Progenitor cell of endocrine pancreas (in vitro differentiated cells): ENCODE measurements at places on chromosomes 1 and 21. TPM values are rescaled to one million over a fixed set of nuclear protein-coding genes. Genes with fewer than 3 reads are reported as not detected.

Gene LDLRAD1
- 0.20 and 0.84 TPM in 2 replicates for total RNA-seq

- peaks cover 33% of the 10 kb centered on the region for H3K27me3 ChIP-seq
- no peak overlapping the region for H3K27ac ChIP-seq
- no peaks in the 10 kb centered on the region for H3K4me1 ChIP-seq
These were observed 42.3 kb upstream of the RUNX3 start for GRCh38 chr1:24972221-24972914.

Gene FAM72B
- 2.0 and 3.1 TPM in 2 replicates for total RNA-seq

Gene RIIAD1
- 0.51 and 1.2 TPM in 2 replicates for total RNA-seq

Gene CFHR5
- total RNA-seq = not detected in 2 replicates

DNA sequence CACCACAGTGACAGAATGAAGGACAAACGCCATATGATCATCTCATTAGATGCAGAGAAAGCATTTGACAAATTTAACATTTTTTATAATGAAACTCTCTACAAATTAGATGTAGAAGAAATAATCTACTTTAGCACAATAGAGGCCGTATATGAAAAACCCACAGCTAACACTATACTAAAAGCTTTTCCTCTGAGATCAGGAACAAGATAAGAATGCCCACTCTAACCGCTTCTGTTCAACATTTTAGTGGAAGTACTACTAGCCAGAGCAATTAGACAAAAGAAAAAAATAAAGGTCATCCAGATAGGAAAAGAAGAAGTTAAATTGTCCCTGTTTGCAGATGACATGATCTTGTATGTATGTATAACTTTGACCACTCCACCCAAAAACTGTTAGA lies 109.7 kb downstream of the SLC35F3 start:
- no peak for DNase-seq
- H3K4me3 ChIP-seq = no peak overlapping the region
- no peaks in the 10 kb centered on the region for H3K36me3 ChIP-seq
- H3K4me1 ChIP-seq = peaks cover 4% of the 10 kb centered on the region
- H3K27ac ChIP-seq = no peak overlapping the region
- H3K27me3 ChIP-seq = no peaks in the 10 kb centered on the region

GRCh38 chr1:33272509-33272908 lies 16.2 kb downstream of the ZNF362 start:
- peaks cover 8% of the 10 kb centered on the region for H3K4me1 ChIP-seq
- H3K27me3 ChIP-seq = no peaks in the 10 kb centered on the region
- H3K27ac ChIP-seq = peak overlapping the region; percentile 76
- peaks cover 9% of the 10 kb centered on the region for H3K36me3 ChIP-seq

Gene DYNLT4
- total RNA-seq = 0.55 and 0.79 TPM in 2 replicates

Gene CCDC185
- total RNA-seq = not detected in 2 replicates

DNA sequence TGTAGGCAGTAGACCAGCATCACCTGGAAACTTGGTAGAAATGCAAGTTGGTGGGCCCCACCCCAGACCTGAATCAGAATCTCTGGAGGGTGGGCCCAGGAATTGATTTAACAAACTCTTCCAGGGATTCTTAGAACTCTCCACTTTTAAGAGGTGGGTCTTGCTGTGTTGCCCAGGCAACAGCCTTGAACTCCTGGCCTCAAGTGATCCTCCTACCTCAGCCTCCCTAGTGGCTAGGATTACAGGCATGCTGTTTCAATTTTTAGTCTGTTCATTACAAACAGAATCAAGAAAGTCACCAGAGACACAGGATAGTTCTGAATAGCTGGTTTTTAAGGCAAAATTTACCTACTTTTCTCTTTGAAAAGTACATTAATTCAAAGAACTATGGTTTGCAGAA lies 31.2 kb downstream of the NCF2 start:
- no peak for DNase-seq
- H3K36me3 ChIP-seq = peaks cover 5% of the 10 kb centered on the region
- no peak overlapping the region for H3K4me3 ChIP-seq
- peaks cover 6% of the 10 kb centered on the region for H3K4me1 ChIP-seq
- H3K27me3 ChIP-seq = no peaks in the 10 kb centered on the region

DNA sequence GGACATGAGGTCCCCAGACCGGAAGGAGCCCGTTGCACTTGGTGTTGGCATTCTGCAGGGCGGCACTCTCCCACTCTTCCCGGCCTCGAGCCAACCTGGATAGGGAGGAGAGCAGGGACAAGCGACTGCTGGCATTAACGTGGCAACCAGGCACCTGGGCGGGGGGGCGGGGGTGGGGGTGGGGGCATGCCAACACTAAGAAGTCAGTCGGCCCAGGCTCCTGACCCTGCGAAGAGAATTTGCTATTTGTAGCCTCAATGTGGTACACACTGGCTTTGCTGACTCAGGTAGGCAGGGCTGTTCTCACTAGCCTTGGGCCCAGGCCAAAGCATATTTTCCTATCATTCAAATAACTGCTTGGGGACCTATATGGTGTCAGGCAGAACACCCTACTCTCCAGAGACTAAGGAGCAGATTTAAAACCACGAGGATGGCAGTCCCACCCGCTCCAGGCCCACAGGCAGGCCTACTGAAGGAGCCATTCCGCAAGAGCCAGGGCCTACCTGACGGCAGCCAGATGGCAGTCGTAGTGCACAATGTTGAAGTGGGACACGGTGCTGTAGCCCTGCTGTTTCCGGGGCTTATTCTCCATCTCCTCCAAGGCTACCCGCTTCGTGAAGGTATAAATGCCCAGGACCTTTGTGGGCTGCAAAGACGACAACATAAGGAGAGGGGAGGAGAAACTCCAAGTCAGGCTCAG lies 123.7 kb downstream of the UBR4 start:
- H3K27ac ChIP-seq = peak overlapping the region; percentile 27
- H3K36me3 ChIP-seq = peaks cover 36% of the 10 kb centered on the region
- H3K27me3 ChIP-seq = no peaks in the 10 kb centered on the region
- DNase-seq = no peak
- peaks cover 2% of the 10 kb centered on the region for H3K4me1 ChIP-seq

DNA sequence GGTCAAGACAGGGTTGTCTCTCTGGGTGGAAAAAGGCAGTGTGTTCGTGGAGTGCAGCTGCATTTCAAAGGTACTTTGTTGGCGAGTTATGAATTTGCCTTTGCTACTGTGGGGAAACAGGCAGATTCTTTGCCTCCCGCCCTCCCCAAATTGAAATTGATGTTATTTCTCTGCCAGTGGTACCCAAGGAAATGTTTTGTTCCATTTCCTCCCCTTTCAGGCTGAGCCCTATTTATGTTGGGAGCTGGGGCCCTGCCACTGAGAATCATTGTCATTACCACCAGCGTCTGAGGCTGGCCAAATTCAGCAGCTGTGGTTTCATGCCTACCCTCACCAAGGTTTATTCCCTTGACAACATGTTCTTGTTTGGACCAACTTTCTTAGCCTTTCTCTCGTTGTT lies 48.5 kb upstream of the OLIG2 start:
- peaks cover 17% of the 10 kb centered on the region for H3K4me1 ChIP-seq
- peak overlapping the region; percentile 43 for H3K27ac ChIP-seq

Gene RNU1-3
- 3,923 and 3,957 TPM in 2 replicates for total RNA-seq

DNA sequence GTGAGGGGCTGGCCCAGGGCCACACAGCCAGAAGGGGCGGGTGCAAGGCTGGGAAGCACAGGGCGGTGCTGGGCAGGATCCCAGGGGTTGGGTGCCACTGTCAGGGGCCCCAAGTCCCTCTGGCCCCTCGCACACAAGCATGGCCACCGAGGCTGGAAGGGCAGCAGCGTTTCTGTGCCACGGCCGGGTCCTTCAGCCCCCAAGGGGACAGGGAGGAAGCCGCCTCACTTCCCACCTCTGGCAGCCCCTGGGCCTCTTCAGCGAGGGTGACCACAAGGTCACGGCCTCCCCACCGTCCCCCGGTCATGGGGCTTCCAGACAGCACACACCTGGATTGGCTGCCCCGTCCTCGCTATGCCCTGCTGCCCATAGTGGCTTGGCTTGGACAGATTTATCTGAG lies 77.1 kb upstream of the TTC34 start:
- no peaks in the 10 kb centered on the region for H3K4me1 ChIP-seq
- DNase-seq = no peak
- H3K27me3 ChIP-seq = no peaks in the 10 kb centered on the region

Gene LENEP
- total RNA-seq = 0.84 TPM in 2 replicates

DNA sequence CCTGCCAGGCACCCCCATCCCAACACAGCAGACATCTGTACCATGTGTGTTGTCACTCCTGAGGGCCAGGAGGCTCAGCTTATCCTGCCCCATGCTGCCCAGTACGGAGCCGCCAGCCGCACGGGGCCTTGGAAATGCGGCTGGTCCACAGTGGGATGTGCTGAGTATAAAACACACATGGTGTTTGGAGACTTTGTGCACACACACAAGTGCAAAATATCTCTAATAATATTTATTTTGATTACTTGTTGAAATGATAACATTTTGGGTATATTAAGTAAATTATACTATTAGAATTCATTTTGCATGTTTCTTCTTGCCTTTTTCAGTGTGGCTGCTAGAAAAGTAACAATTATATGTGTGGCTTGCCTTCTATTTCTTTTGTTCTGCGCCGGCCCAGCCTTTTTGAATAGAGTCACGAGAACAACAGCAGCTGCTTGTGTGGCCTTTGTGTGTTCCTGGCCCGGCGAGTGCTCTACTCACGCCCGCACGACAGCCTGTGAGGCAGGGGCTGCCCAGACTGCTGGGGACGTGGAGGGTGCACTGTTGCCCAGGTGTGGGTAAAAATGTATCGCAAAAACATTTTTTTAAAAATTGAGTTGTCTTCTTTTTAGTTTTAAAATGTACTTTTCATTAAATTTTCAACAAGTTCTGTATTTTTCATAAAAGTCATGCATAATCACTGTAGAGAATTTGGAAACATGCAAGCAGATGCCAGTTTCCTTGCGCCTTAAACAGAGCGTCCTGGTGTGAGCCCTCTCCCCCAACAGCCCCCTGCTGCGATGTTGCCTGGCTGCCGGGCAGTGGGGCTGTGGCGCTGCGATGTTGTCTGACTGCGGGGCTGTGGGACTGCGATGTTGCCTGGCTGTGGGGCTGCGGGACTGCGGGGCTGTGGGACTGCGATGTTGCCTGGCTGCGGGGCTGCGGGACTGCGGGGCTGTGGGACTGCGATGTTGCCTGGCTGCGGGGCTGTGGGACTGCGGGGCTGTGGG lies 35.5 kb downstream of the COQ8A start:
- H3K4me3 ChIP-seq = peak overlapping the region; percentile 37
- H3K27ac ChIP-seq = peak overlapping the region; percentile 87
- peaks cover 6% of the 10 kb centered on the region for H3K36me3 ChIP-seq
- H3K4me1 ChIP-seq = peaks cover 22% of the 10 kb centered on the region

DNA sequence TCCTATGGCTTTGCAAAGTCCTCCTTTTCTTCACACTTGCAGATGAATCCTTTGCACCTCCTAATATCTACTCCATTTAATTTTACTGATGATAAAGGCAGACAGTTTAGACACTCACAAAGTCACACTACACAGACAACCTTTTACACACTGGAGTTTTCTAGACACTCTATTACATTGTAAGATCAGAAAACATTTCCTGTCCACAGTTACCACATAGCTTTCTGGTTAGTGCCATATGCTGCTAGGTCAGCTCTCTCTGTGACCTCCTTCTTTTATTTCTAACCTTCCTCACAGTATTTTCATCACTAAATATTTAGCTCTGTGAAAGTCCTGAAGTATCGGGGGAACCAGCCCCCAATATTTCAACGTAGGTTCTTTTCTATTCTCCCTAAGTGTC lies 5.1 kb downstream of the SH2D1B start:
- H3K27me3 ChIP-seq = peaks cover 4% of the 10 kb centered on the region
- H3K27ac ChIP-seq = no peak overlapping the region
- no peak for DNase-seq
- no peaks in the 10 kb centered on the region for H3K36me3 ChIP-seq
- H3K4me1 ChIP-seq = no peaks in the 10 kb centered on the region

GRCh38 chr1:4971666-4972065 lies 317.3 kb downstream of the AJAP1 start:
- H3K4me1 ChIP-seq = peaks cover 1% of the 10 kb centered on the region
- H3K4me3 ChIP-seq = no peak overlapping the region
- H3K27me3 ChIP-seq = peaks cover 7% of the 10 kb centered on the region
- DNase-seq = no peak
- no peak overlapping the region for H3K27ac ChIP-seq

Gene PTGER3
- 3.0 and 3.1 TPM in 2 replicates for total RNA-seq

DNA sequence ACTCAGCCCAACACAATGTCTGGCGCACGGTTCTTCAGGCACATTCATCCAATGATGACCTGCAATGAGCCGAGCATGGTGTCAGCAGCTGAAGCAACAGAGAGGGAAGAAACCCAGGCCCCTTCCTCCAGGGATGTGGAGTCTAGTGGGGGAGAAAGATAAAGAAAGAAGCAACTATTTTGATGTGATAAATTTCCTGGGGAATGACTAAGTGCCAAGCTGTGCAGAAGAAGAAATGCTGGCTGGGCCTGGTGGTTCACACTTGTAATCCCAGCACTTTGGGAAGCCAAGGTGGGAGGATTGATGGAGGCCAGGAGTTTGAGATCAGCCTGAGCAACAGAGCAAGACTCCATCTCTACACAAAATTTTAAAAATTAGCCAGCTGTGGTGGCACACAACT lies 561.8 kb downstream of the KIF26B start:
- no peak overlapping the region for H3K27ac ChIP-seq
- no peaks in the 10 kb centered on the region for H3K36me3 ChIP-seq
- H3K4me3 ChIP-seq = no peak overlapping the region
- no peaks in the 10 kb centered on the region for H3K4me1 ChIP-seq
- DNase-seq = no peak

Gene CLCNKA
- 2.2 and 2.4 TPM in 2 replicates for total RNA-seq

DNA sequence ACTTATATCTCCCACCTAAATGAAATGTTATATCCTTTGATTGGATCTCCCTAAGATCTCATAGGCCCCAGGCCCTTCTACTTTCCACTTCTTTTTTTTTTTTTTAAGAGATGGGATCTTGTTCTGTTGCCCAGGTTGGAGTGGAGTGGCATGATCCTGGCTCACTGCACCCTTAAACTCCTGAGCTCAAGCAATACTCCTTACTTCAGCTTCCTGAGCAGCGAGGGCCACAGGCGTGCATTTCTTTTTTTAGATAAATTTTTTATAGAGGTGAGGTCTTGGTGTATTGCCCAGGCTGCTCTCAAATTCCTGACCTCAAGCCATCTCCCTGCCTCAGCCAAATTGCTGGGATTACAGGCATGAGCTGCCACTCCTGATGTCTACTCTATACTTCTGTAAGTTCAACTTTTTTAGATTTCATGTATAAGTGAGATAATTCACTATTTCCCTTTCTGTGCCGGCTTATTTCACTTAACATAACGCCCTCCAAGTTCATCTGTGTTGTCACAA lies 987.5 kb upstream of the NCAM2 start:
- no peak overlapping the region for H3K4me3 ChIP-seq
- no peaks in the 10 kb centered on the region for H3K27me3 ChIP-seq
- DNase-seq = no peak

Gene FCN3
- not detected in 2 replicates for total RNA-seq

DNA sequence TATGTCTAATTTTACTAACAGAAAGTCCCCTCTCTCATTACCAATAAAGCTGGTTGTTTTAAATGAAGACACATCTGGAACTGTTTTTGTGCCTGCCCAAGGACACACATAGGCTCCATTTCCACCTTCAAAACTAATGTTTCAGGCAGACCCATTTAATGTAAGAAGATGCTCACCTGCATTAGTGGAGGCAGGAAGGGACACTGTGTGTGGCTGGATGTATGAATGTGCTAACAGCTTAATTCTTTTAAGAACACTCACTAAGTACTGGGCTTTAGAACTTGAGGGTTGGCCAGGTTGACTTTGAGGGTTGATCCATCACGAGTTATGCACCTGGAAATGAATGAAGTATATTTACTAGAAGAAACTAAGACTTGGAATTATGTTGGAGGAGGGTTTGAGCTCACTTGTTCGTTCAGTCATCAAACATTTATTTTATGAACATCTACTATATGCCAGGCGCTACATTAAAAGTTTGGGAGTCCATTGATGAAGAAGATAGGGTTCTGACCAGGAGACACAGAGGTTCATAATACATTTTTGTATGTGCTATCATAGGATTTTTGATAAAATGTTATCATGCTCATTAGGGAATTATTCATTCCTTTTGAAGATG lies 5.4 kb downstream of the JUN start:
- H3K27me3 ChIP-seq = no peaks in the 10 kb centered on the region
- peaks cover 16% of the 10 kb centered on the region for H3K36me3 ChIP-seq
- H3K4me1 ChIP-seq = peaks cover 26% of the 10 kb centered on the region
- H3K4me3 ChIP-seq = no peak overlapping the region
- H3K27ac ChIP-seq = peak overlapping the region; percentile 62

Gene CBR3
- not detected in 2 replicates for total RNA-seq
